ENCODE measurements at places on chromosomes 2 and 18. TPM values are rescaled to one million over a fixed set of nuclear protein-coding genes. Genes with fewer than 3 reads are reported as not detected.

Gene GNAL
- polyA plus RNA-seq, result 1.8 TPM

Gene ACADL
- polyA plus RNA-seq, result 4.5 TPM

Gene FBXO41
- 0.12 TPM for polyA plus RNA-seq

Gene OTOF
- 8.3 TPM for polyA plus RNA-seq

Gene NAT8
- 0.60 TPM for polyA plus RNA-seq

Gene UGT1A5
- not detected for polyA plus RNA-seq

Gene TMEM178A
- polyA plus RNA-seq, result 20.7 TPM

Gene STARD6
- not detected for polyA plus RNA-seq

Gene RBKS
- polyA plus RNA-seq, result 0.83 TPM

Gene RAPGEF4
- polyA plus RNA-seq, result 2.3 TPM

DNA sequence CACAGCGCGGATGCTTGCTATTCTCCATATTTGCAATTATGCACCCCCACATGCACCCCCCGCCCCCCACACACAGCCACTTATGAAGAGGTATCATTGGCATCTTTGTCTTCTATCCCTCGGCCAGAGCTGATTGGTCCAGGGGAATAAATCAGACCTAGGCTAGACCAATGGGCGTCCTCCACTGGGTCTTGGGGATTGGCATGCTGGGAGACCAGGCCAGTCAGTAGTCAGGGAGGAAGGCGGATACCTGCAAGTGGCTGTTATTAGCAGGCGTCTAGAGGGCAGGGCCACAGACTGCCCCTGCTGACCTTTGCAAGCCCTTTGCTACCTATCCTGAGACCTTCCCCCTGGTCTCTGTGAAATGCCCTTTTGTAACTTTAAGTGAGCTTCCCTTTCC is 30.0 kb downstream of the ATOH8 start:
- no peak for DNase-seq

DNA sequence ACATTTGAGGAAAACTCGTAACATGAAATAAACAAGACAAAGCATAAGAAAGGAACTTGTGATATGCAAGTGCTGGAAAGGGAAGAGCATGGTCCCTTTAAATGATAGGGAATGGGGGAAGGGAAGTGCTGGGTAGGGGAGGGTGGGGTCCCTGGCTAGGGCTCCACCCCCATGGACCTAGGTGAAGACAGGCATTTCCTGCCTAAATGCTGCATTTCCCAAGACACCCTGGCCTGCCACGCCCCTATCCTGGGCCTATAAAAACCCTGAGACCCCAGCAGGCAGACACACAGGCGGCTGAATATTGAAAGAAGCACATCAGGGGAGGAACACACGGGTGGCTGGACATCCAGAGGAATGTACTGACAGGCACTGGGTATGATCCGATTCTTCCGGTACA is 499.9 kb downstream of the ZEB2 start:
- DNase-seq, result no peak

DNA sequence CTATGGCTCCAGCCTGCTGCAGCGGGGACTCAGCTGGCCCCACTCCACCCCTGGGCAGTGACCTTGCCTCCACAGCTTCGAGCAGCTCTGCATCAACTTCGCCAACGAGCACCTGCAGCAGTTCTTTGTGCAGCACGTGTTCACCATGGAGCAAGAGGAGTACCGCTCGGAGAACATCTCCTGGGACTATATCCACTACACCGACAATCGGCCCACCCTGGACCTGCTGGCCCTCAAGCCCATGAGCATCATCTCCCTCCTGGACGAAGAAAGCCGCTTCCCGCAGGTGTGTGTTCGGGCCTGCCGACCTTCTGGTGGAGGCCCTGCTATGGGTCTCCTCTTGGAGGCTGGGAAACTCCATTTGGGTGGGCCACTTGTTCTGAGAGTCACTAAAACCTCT is 48.6 kb downstream of the MYO7B start:
- DNase-seq, result no peak

DNA sequence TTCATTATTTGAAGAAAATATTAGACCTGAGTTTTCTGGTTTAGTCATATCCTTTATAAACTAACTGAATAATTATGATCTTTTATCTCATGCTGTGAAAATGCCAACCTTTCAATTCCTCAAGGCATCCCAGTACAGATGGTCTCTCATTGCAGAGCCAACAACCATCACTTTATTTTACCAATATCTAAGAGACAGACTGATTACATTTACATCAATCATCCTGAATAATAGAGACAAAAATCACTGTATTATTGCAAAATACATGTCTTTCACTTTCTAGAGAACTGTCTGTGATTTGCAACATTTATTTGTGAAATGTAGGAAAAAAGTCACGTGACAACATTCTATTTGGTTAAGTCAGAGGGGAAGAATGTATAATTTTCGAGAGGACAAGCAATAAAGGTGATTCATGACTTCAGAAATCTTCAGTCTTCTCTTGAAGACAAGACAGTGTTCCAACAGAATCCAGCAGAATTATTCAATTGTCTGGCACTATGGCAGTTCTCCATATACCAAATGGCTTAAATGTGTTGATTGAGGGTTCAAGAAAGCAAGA is 503.6 kb upstream of the SYT4 start:
- DNase-seq, result no peak

DNA sequence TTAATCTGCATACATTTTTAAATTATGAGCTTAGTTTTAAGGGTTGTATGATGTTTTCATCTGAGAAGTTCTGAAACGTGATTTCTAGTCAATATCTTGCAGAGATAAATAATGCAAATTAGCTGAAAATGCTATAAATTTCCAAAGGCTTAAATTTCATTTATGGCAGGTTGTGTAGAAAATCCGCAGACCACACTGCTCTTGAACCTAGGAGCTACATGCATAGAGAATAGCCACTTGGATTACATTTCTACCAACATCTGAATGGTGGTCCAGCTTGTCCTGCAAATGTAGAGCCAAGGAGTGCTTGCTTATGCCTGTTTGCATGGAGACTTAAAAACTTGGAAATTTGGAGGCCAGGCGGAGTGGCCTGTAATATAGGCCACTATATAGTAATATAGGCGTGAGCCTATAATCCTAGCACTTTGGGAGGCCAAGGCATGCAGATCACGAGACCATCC is 6.8 kb downstream of the MAT2A start:
- no peak for DNase-seq

- no peak for DNase-seq
These were observed 881.0 kb downstream of the CPS1 start for GRCh38 chr2:211437396-211437795.

GRCh38 chr18:52352920-52353319 is 12.9 kb downstream of the DCC start:
- no peak for DNase-seq

- DNase-seq, result no peak
These were observed 58.8 kb downstream of the CCDC195 start for GRCh38 chr2:224657349-224657748.

- DNase-seq, result no peak
These were observed 1.5 kb downstream of the RNF152 start for GRCh38 chr18:61891271-61891670.

- DNase-seq, result peak; percentile 45
These were observed 171.2 kb downstream of the ACOXL start for GRCh38 chr2:110903548-110903947.

DNA sequence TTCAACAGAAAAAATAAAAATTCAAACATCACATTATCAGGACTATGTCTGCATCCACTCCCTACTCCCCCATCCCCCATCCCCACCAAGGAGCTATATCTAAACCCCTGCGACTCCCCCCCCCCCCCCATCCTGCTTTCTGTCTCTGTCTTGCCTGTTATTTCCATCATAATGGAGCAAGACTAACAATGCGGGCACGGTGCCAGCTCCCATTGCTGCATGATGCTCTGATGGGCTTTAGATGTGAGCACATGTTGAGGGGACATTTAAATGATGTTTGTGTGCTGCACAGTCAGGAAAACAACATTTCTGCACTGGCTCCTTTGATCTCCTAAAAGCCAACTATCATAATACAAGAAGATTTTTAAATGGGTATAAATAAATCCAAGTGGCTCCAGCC is 644.2 kb upstream of the SETBP1 start:
- DNase-seq, result peak; percentile 20

- peak; percentile 30 for DNase-seq
These were observed 100.5 kb upstream of the LMAN1 start for GRCh38 chr18:59459369-59460071.

- peak; percentile 23 for DNase-seq
These were observed 105.7 kb downstream of the USP40 start for GRCh38 chr2:233460726-233461441.

DNA sequence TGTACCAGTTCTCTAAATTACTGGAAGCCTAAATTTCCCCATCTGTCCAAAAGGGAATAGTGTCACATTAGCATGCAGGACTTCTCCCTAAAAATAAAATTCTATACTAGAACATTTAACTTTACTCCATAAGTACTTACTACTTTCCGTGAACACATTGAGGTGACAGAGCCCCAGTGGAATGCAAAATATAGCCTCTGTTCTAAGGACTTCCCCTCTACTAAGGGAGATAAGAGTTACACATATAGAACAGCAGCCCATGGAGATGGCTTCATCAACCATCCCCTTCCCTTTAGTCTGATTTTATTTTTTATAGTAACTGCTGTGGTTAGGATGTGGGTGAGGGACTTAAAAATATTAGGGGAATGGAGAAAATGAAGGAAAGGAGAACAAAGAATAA is 68.9 kb upstream of the STPG4 start:
- no peak for DNase-seq

GRCh38 chr2:227004482-227004881 is 159.5 kb downstream of the COL4A4 start:
- no peak for DNase-seq

GRCh38 chr18:31246460-31246859 is 71.5 kb upstream of the DSG1 start:
- DNase-seq, result no peak

DNA sequence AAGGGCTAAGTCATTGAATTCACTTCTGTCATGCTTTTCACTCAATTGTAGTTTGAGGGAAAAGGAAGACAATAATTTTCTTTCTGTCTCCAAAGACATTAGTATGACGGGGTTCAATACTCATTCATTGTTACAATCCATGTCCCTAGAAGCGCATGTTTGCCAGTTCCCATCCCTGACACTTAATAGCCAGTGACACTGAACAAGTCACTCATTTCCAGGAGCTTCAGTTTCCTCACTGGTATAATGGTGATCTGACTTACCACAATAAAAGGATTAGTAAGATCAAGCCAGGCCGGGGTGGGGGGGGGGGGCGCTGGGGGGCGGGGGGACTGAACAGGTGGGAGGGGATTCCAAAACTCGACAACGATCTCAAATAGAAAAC is 144.8 kb upstream of the MAP3K20 start:
- no peak for DNase-seq

DNA sequence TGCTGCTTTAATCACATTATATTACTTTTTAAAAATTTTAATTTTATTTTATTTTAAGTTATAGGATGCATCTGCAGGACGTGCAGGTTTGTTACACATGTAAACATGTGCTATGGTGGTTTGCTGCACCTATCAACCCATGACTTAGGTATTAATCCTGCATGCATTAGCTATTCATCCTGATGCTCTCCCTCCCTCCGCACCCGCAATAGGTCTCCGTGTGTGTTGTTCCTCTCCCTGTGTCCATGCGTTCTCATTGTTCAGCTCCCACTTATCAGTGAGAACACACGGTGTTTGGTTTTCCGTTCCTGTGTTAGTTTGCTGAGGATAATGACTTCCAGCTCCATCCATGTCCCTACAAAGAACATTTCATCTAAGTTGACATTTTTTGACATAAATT is 283.2 kb downstream of the CYRIA start:
- no peak for DNase-seq

DNA sequence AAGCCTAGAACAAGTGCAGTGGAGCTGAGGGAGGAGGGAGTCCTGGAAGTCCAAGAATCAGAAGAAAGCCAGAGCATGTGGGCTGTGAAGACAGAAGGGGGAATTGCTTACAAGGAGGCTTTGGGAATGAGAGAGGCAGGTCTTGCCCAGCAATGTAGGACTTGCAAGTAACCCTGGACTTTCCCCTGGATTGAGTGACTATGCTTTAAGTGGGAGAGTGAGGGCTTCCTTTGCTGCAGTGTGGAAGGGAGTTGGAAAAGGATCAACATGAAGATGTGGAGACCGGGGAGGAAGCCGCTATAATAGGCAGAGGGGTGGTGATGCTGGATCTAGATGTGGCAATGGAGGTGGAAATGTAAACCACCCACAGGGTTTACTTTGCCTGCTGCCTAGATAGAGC is 13.8 kb upstream of the SCYGR1 start:
- no peak for DNase-seq

- no peak for DNase-seq
These were observed 43.4 kb upstream of the DNAJC10 start for GRCh38 chr2:182672466-182673165.

DNA sequence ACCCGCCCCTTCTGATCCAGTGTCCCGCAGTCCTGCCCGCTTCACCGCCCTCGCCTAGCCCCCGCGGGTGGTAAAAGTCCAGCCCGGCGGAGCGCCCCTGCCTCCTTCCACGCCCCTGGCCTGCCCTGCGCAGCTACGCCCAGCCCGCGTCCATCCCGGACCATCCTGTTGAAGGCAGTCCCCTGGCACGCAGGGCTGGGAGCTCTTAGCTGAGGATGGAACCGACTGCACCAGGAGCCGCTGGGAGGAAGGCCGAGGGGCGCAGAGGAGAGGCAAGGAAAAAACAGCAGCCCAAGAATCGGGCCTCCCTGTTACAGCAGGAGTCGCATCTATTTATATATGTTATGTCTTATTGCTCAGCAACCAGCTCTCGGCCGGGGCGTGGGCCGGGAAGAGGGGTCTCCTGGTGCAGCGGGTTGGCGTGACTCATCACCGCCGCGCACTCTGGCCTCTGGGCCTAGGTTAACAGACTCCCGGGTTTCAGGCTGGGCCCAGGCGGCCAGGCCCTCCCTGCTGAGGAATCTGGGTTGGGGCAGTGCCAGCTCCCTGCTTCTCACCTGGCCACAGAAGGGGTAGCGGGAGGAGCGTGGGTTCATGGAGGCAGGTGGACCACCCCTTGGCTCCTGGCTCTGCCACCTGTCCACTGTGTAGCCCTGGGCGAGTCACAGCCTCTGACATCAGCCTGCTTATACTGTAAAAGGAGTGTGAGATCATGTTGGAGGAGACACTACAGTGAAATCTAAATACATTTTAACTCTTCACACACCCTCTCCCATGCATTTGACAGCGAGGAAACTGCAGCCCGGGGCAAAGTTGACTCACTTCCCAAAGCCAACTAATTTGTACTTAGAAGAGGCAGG is 13.4 kb upstream of the MAP3K2 start:
- peak; percentile 69 for DNase-seq

- peak; percentile 88 for DNase-seq
These were observed 746 bp upstream of the POLR1B start for GRCh38 chr2:112541315-112542122.

DNA sequence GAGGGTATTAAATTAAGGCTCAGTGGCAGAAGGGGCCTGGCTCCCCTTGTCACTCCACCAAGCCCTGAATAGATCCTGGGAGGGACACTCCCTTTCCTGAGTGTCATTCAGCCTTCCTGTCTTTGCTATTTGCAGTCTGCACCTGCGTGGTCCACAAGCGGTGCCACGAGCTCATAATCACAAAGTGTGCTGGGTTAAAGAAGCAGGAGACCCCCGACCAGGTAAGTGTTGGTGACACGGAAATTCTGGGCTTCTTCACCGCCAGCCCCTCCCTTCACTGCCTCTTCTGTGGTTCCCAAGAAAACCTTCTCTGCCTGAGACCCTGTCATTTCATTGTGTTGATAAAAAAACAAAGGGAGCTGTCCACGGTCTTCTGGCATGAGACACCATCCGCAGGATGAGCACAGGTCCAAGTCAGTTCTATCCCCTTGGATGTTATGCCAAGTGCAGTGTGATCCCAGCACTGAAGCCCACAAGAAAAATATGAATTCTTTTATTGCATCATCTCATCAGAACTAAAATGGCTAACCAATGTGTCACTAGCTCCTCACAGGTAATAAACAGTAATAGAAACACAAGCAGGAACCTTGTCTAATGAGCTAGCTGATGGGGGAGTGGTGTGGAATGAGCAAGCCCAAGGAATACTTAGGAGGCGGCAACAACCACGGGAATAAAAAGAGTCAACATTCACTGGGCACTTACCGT is 316.9 kb upstream of the EPAS1 start:
- no peak for DNase-seq

All from muscle of arm (tissue), 14 donors.